ENCODE measurements at places on chromosomes 6 and 20.

DNA sequence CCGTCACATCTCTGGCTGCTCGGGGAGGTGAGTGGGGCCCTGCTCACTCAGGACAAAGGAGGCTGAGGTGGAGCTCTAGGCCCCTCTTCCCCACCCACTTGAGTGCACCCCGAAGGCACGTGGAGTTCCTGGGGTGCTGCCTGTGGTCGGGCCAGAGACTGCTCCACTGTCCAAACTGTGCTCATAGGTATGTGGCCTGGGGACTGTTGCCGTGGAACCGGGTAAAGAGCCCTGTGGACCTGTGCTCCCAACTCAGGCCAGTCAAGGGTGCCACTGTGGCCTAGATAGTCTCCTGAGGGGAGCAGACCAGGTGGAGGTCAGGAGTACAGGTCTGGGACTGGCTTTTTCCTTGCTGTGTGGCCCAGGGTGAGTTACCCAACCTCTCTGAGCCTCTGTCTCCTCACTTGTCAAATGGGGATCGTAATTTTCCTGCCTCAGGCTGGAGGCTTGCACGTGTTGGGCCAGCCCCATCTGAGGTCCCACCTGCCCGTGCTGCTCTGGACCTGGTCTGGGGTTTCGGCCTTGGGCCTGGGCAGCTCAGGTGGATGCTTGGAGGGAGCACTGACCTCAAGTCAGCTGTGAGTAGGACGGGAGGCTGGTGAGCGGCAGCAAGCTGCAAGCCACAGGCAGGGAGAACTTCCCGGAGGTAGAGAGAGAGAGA lies 12.4 kb upstream of the NPBWR2 start:
- no peak for DNase-seq

DNA sequence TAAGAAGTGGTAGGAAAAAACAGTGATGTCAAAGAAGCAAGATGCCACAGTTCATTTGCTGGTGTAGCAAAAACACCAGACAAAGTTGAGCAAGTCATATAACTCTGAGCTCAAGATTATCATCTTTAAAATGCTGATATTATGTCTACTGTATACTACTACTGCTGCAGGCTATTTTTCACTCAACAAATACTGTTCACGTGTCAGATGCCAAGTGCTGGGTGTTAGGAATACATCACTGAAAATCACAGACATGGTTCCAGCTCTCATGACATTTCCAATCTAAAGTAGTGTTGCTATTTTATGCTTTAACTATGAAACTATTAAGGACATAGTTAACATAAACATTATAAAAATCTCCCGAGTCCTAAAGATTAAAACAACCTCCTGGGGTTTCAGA lies 163.0 kb downstream of the NKAIN2 start:
- no peak for DNase-seq

- DNase-seq, result no peak
Measured at GRCh38 chr20:58544891-58545290, 29.7 kb upstream of the APCDD1L start.

DNA sequence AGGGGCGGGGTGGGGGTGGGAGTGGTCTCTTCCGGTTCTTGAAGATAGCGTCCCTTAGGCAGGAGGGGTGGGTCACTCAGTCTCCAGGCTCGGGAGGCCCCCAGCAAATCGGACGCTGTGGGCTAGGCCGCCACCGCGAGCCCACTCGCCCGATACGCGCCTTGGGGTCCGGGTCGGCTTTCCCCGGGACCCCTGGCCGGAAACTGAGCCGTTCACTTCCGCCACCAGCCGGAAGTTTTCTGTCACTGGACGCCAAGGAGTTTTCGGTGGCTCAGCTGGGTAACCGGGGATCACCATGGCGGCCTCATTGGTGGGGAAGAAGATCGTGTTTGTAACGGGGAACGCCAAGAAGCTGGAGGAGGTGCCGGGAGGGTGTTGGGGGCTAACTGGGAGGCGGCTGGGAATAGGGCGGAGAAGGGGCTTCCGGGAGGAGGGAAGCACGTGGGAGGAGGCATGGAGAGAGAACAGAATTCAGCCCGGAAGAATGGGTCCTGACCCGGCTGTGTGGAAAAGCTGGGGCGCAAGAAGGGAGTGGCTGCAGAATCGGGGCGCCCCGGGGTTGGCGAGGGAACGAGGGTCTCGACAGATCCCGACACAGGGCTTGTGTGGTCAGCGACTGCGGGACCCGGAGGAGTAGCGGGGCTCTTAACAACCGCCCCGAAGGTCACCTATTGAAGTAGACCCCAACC lies at the start of gene ITPA:
TSS of gene ITPA (plus strand) at position 242 of the 689 bp plus-strand sequence. CDS start at position 296, 54 bp downstream.
- DNase-seq, result peak; percentile 24

Data from caudate nucleus (tissue), 63 donors.